ENCODE measurements at places on chromosomes 2 and 18.

DNA sequence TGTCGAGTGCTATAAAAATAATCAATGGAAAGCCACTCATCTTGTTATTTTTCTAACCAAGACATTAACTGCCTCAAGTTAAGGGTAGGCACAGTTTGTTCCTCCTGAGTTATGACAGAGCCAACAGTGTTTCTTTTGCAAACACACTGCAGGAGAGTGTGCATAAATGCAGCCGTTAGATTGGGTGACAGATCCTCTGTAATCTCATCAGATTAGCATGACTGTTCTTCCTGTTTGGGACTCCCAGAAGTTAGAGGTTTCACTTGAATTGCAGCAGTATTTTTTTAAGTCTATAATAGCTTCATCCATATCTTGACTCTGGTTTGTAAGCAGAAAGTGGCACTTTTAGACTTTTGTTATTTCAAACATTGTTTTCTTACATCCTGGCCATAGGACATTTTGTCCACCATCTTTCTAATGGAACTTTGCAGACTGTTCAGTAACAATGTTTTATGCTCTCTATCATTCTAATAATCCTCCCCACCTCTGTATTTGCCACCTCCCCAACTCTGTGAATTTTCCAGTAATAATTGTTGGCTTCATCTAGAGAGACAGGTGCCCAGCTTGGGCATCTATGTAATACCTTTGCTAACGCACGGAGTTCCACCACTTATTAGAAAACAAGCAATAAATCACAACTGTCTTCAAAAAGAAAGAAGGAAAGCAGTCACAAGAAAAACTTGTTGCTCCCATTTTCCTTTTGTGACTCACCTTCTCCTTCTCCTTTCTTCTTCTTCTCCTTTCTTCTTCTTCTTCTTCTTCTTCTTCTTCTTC is 560.0 kb downstream of the ADCYAP1 start:
- no peak for DNase-seq

DNA sequence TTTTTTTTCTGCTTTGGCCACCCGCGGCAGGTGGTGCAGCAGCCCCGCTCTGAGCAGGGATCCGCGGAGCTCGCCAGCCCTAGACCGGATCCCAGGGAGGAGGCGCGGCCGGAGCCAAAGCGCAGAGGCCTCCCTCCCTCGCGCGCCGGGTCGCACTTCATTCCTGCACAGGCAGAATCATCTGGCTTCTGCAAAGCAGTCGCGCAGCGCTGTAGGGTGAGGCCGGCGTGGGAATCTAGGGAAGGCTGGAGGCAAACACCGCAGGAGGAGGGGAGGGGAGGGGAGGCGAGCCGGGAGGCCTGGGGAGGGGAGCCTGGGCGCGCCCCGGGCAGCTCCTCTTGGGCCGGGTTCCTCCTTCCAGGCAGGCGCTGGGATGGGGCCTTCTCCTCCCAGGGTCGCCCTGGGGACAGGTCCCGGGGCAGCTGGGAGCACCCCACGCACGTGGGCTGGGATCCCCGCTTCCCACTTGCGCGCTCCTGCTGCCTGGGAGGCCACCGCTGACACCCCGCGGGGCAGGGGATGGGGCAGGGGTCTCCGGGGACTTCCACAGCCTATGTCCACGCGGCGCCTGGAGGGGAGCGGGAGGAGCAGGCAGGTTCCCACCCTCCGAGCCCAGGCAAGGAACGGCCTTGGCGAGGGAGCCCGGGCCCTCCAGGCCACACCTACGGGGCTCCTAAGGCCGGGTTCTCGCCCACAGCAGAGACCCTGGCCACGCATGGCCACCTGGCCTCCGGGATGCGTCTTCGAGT is 45.0 kb downstream of the MBP start:
- DNase-seq = no peak

- peak; percentile 35 for DNase-seq
Measured at GRCh38 chr2:23940718-23941620, 706 bp downstream of the UBXN2A start.

- DNase-seq = no peak
Measured at GRCh38 chr18:3060667-3061580, 48.0 kb upstream of the LPIN2 start.

DNA sequence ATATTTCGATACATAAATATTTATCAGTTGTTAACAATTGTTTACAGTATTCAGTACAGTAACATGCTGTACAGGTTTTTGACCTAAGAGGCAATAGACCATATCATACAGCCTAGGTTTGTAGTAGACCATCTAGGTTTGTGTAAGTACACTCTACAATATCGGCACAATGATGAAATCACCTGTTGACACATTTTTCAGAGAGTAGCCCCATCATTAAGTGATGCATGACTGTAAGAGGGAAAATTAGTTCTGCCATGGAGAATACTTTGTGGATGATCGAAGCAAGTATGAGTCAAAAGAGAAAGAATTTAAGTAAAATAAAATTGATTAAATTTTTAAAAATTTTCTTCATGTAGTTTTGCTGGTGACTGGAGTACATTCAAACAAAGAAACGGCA is 32.6 kb downstream of the VIT start:
- DNase-seq = no peak

GRCh38 chr2:22326250-22326649 is 1058.7 kb upstream of the KLHL29 start:
- no peak for DNase-seq

DNA sequence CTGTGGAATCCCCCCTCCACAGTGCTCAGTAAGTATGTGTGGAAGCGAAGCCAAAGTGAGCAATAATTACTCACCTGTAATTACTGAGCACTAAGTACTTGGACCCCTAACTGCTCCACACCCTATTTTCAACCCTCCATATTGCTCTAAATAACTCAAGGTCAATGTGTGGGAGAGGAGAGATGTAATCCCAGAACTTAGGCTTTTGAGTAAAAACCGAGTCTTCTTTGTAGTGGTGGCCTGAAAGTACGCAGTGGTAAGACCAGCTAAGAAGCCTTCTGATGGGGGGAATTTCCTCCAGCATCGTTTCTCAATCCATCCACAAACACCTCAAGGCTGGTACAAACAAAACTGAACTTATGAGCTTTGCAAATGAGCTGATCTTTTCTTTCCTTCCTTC is 551.6 kb downstream of the ZEB2 start:
- no peak for DNase-seq

GRCh38 chr2:118255301-118255700 is 167.0 kb downstream of the INSIG2 start:
- no peak for DNase-seq

GRCh38 chr2:236828820-236829219 is 256.9 kb upstream of the COPS8 start:
- no peak for DNase-seq

DNA sequence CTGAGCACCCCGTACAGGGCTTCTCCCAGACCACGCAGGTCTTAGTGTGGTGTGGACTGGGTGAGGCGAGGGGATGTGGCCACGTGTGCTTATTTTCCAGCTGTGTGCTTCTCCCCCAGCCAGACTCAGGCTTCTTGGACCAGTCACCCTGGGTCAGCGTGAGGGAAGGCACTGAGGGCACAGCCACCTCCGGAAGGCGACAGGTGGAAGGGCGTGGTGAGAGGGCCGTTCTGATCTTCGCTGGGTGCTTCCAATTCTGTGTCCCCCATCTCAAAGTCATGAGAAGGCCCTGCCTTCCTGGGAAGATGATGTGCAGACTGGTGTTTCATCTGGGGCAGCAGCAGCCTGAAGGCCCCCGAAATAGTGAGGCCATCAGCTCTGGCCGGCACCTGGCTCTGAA is 169.7 kb upstream of the MYCN start:
- DNase-seq = no peak

DNA sequence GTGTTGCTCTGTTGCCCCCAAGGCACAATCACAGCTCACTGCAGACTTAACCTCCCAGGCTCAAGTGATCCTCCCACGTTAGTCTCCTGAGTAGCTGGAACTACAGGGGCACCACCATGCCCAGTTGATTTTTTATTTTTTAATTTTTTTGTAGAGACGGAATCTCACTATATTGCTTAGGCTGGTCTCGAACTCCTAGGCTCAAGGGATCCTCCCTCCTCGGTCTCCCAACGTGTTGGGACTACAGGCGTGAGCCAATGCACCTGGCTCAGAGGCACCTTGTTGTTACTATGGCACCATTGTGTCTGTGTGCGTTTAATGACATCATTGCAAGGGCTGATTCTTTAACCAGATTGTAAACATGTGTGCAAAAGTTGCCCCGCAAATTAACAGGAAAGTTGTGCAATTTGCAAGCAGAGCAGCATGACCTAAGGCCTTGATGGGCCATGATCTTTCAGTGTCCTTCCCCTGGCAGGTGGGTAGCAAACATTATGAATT is 22.6 kb downstream of the TCF23 start:
- DNase-seq = no peak

GRCh38 chr2:126880324-126880723 is 18.4 kb upstream of the TEX51 start:
- no peak for DNase-seq

DNA sequence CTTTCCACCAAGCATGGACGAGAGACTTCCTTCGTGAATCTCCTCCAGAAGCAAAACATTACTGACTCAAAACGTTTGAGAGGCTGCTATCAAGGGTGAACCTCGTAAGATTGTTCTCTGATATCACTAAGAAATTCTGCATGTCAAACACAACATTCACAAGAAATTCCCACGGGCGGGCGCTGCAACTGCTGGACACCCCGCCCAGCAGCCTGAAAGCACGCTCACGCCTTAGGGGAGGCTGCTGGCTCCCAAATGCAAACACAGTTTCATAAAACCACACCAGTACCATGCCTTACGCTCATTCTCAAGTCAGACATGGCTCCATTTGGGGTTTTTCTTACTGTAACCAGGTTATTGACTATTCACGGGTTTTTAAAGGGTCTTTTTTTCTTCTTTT is 39.0 kb downstream of the MBP start:
- DNase-seq = no peak

DNA sequence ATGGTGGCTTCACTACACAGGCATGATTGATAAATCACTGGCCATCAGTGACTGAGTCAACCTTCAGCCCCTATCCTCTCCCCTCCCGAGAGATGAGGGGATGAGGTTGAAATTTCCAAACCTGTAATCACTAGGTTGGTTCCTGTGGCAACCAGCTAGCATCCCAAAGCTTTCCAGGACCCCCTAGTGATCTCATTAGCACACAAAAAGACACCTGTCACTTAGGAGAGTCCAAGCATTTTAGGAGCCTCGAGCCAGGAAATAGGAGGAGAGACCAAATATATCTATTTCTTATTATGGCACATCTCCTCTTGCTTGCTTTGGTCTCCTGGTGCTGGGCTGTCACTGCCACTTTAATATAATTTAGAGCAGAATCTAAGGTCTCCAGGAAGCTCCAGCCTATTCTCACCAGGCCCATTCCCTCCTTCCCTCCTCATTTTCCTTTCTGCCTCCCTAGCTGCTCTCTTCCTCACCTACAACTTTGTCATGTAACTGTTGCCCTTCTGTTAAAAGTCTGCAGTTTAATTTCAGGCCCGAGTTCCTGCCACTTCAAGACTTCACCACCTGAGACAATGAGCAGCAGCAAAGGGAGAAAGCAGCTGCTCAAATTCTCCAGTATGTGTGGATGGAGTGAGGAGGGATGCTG is 33.2 kb upstream of the NAB1 start:
- no peak for DNase-seq

DNA sequence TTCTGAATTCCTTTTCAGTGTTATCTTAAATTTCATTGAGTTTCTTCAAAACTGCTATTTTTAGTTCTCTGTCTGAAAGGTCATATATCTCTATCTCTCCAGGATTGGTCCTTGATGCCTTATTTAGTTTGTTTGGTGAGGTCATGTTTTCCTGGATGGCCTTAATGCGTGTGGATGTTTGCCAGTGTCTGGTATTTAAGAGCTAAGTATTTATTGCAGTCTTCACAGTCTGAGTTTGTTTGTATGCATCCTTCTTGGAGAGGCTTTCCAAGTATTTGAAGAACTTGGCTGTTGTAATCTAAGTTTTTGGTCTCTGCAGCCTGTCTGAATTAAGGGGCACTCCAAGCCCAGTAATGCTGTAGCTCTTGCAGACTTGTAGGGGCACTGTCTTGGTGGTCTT is 249.3 kb downstream of the ZNF385B start:
- DNase-seq = no peak
